ENCODE measurements at places on chromosomes 16 and 17.

DNA sequence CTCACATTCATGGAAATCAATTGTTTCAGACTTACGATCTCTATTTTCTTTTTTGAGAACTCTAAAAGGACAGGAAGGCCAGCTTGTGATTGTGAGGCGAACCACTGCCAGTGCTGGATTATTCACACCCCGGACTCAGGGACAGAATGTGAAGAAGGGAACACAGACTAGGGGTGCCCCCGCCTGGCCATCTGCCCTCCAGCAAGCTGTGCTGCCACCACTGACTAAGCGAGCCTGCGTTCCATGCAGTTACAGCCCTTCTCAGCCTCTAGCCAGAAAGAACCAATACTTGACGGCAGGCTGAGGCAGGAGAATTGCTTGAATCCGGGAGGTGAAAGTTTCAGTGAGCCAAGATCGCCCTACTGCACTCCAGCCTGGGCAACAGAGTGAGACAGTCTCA, 2.8 kb downstream of the HAGH start:
- no peak for DNase-seq

DNA sequence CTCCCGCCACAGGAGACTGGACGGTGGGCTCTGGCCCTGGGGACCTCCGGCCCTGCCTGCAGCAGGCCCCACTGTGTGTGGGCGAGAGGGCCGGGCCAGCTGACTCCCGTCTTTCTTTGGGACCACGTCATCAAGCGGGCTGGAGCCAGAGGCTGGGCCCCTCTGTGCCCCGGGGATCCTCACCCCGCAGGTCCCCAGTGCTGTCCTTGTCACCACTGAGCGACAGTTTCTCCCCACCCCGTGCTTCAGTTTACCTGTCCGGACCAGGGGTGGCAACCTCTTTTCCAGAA, 181.9 kb upstream of the ZNF469 start:
- DNase-seq: no peak

- no peak for DNase-seq
These were observed 96.5 kb downstream of the ANKRD11 start for GRCh38 chr16:89393738-89394406.

GRCh38 chr16:1129106-1129960, 23.6 kb upstream of the CACNA1H start:
- no peak for DNase-seq

DNA sequence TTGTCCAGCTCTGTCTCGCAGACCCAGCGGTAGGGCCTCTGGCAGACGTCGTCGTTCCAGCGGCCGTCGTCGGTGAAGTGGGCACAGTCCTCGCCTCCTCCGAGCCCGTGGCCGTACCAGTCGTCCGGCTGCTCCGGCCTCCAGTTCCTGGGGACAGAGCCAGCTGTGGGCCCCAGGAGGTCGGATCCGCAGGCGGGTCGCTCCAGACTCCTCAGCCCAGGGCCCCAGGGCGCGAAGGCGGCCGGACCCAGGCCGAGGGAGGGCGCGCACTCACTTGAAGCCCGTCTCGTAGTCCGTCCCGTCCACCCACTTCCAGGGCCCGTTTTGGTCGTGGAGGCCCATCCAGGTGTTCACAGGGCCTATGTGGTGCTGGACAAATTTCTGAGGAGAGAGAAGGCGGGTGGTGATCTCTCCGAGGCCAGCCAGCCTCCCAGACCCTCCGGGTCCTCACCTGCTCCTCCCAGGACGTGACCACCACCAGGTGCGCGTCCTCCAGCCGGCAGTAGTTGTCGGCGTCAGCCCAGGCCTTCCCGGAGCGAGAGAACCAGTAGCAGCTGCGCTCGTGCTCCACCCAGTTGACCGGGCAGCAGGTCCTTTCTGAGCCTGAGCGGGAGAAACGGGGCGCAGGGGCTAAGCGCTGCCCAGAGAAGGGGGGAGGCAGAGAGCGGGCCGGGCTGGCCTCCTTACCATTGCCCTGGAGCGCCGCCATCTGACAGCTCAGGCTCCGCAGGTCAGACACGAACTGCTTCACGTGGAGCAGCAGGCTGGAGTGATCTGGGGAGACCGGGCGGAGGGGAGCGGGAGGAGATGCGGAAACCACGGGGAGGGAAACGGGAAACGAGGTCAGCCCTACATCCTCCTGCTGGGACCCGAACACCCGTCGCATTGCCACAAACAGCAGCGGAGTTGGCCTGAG, 5.2 kb downstream of the ASGR1 start:
- DNase-seq: peak; percentile 40

DNA sequence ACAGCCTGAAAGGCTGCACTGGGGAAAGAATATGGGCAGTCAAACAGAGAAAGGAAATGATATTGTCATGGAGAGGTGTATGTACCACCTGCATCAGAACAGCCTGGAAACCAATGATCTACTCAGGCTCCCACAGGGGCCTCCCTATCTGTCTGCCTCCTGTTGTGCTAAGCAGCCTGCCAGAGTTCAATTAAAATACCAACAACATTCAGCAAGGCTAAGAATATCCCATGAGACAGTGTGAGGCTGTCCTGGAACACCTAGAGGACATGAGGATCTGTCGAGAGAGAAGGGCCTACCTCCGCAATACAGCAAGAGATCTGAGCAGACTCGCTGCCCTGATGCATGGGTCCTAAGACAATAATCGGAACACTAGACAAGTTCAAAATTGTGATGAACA, 8.4 kb downstream of the FXR2 start:
- DNase-seq: no peak

DNA sequence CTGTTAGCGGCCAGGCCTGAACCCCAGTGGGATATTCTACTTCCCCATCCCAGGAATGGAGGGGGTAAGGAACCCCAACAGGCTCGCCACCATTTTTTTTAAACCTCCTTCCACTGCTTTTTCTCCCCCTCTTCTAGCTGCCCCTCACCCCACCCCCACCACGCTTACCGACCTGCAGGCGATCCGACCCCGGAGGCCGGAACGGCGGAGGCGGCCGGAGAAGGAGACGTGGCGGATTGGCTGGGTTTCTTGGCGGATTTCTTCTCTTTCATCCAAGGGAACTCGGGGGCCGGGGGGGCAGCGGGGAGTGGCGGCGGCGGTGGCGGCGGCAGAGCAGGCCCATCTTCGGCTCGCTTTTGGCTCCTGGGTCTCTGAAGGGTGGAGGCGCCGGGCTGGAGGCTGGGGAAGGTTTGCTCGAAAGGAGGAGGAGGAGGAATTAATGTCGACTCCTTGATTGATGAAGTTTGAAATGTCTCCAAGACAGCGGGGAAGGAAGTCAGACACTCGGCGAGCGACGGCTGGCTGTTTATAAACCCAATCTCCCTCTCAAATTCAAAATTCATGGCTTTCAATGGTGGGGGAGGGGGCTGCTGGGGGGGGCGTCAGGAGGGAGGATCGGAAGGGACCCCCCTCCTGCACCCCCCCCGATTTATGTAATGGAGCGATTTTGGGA, 424 bp downstream of the HOXB2 start:
- peak; percentile 37 for DNase-seq

- DNase-seq: no peak
These were observed 1.0 kb downstream of the GSDMA start for GRCh38 chr17:39963829-39964228.

- DNase-seq: no peak
These were observed 84.3 kb downstream of the CACNG1 start for GRCh38 chr17:67128700-67129099.

Data from NCI-H1436 (cell line).